ENCODE measurements at places on chromosomes 1 and 21. TPM values are rescaled to one million over a fixed set of nuclear protein-coding genes. Genes with fewer than 3 reads are reported as not detected.

DNA sequence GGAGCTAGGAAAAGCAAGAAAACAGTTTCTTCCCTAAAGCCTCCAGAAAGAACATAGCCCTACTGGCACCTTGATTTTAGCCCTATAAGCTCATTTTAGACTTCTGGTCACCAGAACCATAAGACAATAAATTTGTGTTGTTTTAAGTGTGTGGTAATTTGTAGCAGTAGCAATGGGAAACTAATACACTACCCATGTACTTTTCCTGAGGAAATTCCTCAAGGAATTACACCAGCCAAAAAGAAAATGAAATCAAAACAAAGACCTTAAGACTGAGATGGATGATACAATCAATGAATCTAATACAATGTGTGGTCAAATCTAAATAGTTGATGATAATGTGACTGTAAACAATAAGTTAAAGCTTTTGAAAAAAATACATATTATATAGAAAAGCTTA lies 11.8 kb downstream of the VAMP4 start:
- H3K4me1 ChIP-seq = peaks cover 3% of the 10 kb centered on the region
- H3K27me3 ChIP-seq = no peaks in the 10 kb centered on the region
- DNase-seq = no peak
- H3K36me3 ChIP-seq = peaks cover 39% of the 10 kb centered on the region

- peak; percentile 68 for DNase-seq
- H3K4me1 ChIP-seq = peaks cover 45% of the 10 kb centered on the region
- H3K27ac ChIP-seq = peak overlapping the region; percentile 67
Measured at GRCh38 chr1:109307274-109308021, 637 bp upstream of the MYBPHL start.

DNA sequence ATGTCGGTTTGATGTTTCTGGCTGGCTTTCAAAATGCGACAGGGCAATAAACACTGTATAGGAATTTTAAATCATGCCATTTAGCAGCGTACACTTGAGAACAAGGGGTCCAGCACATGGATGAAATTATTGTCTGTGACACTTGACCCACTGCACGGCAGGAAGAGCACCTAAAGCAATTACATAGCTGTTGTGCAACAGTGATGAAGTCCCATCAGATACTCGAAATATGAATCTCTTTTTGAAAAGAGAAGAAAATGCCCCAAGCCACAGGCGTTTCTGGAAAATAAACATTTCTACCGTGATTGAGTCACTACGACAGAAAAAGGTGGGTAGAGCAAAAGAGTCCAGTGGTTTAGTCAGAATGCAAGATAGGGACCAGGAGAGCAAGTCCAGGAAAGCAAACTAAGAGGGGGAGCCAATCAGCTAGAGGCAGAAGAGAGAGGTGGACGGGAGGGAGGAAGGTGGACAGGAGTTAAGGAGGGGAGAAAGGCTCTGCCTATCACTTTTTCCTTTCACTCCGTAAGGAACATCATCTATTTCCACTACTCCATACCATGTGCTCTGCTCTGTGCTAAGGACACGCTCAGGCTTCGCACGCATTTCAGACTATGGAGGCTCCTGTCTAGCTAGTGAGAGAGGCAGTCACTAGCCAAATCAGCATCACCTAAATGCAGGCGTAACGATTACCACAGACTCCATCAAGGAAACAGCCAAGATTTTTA lies 6.4 kb downstream of the DSCAM start:
- no peak for DNase-seq
- no peaks in the 10 kb centered on the region for H3K36me3 ChIP-seq
- H3K4me3 ChIP-seq = no peak overlapping the region

DNA sequence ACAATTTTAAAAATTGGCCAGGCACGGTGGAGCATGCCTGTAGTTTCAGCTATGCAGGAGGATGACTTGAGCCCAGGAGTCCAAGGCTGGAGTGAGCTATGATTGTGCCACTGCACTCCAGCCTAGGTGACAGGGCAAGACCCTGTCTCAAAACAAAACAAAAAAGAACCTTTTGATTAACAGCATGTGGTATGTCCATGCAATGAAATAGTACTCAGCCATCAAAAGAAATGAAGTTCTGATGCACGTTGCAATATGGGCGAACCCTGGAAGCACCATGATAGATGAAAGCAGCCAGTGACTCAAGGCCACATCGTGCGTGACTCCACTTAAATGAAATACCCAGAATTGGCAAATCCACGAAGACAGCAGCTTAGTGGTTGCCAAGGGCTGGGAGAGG lies 47.5 kb downstream of the FBXO2 start:
- no peak overlapping the region for H3K4me3 ChIP-seq
- H3K4me1 ChIP-seq = no peaks in the 10 kb centered on the region
- no peak overlapping the region for H3K27ac ChIP-seq
- H3K36me3 ChIP-seq = no peaks in the 10 kb centered on the region

DNA sequence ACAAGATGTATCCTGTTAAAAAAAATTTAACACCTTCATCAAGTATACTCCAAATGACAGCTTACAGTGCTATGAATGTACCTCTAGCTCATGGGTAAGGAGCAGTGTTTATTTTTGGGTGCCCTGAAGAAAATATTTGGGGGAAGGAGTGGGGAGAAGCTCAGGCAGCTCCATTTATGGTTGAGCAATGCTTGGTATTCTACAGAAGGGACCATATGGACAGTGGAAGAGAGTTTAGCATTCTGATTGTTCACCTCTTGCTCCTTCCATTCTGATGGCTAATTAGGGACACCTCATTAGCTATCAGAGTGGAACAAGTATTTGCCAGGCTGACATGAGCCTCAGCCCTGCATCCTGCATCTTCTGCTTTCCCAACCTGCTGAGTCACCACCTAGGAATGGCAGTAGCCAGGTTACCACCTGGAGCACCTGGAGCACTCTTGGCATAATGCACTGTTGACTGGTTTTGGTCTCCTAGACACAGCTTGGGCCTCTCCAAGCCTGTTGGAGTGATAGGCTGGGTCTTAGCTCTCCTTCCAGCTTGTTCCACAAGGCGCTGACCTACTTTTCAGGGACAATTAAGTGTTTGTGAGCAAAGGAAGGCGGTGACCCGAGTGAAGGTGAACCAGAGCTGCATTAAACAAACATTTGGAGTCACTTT lies 62.0 kb upstream of the MACF1 start:
- H3K27me3 ChIP-seq = no peaks in the 10 kb centered on the region
- peak overlapping the region; percentile 66 for H3K27ac ChIP-seq

- H3K36me3 ChIP-seq = no peaks in the 10 kb centered on the region
- peaks cover 11% of the 10 kb centered on the region for H3K27me3 ChIP-seq
- H3K4me1 ChIP-seq = no peaks in the 10 kb centered on the region
- no peak overlapping the region for H3K4me3 ChIP-seq
Measured at GRCh38 chr1:18397641-18398040, 83.1 kb upstream of the KLHDC7A start.

DNA sequence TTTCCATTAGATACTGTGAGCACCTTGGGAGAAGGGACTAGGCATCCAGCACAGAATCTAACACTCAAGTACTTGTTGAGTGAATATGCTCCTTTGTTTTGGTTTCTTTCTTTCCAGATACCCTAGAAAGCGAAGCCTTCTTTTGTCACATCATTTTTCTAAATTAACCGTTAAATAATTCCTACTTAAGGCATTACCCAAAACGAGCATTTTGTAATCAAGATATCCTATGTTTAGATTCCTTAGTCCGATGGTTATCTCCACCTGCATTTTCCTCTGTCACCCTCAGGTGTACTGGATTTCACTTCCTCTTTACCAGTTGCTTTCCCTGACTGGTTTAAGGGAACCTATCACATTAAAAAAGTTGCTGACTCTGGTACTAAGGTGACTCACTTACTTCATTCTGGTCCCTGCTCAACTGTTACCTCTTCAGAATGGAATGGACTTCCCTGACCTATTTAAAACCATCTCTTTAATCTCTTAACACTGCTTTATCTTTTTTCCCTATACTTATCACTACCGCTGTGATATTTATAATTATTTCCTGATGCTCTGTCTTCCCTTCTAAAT lies 3.2 kb downstream of the B3GALNT2 start:
- no peak overlapping the region for H3K27ac ChIP-seq
- H3K27me3 ChIP-seq = no peaks in the 10 kb centered on the region
- H3K36me3 ChIP-seq = no peaks in the 10 kb centered on the region
- no peak overlapping the region for H3K4me3 ChIP-seq

CELA3B gene
- not detected for total RNA-seq
